ENCODE measurements at places on chromosomes 13 and 19.

DNA sequence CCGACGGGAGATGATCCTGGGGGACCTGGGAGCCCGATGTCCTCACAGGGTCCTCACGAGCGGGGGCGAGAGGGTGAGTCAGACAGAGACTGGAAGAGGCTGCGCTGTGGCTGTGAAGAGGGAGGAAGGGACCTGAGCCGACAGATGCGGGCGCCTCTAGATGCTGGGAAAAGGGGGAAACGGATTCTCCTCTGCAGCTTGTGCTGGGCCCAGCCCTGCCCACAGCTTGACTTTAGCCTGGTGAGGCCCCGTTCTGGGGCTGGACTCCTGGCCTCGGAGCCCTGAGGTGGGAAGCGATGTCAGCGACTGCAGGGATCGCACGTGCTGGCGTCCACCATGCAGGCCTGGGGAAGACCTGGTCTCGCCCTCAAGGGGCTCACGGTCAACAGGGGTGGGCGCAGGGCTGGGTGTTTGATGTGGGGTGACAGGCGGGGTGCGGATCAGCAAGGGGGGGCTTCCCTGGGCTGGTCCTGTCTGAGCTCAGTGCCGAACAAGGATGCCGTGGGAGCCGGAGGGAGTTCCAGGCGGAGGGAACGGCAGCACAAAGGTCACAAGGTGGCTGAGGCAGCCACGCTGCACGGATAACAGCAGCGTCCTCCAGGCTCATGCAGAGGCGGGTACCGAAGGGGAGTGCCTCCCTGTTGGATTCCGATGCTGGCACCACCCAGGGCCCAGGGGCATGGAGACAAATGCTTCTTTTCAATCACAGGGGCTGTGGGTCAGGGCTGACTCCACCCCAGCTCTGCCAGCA is 31.8 kb downstream of the PIP5K1C start:
- DNase-seq, result no peak

DNA sequence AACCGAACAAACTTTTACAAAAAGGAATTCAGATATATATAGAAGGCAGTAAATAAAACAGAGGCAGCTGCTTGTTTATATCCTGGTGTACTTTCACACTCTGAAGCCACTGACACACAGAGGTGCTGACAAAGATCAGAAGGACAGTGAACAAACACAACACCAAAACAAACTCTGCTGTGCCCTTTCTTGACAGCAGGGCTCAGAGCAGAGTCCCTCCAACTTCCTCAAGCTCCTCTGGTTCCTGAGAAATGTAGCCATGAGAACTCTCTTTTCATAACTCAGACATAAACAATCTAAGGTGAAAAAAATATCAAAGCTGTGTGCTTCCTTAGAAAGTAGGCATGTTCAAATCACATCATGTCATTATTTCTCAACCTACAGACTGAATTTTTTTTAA is 1052.8 kb upstream of the SPRY2 start:
- DNase-seq, result no peak

DNA sequence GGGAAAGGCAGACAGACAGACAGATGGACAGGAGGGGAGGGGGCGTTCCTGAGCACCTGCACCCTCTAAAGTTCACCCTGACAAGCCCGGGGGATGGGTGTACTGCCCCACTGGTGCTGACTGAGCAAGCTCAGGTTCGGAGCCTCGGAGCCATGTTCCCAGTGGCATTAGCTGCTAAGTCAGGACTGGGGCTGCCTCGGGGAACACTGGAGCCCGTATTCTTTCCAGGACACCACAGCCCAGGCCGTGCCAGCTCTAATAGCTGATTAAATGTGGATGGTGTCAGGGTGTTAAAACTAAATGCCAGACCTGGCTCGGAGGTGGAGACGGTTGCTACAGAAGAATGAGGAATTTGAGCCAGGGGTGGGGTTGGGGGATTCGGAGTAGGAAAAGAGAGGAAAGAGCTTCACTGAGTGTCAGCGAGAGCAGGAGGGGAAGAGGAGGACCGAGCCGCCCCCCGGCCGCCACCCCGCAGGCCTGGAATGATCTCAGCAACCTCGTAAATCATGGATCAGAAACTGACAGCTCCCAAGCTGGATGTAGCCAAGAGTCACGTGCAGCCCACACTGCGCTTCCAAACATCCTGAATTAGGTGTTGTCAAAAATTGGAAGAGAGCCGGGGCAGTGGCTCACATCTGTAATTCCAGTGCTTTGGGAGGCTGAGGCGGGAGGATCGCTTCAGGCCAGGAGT is 10.4 kb downstream of the MAP2K2 start:
- DNase-seq, result no peak

- no peak for DNase-seq
Observed at GRCh38 chr19:16142032-16142580, 1.4 kb upstream of the HSH2D start.

- no peak for DNase-seq
Observed at GRCh38 chr13:21033856-21034602, 27.4 kb downstream of the LATS2 start.

DNA sequence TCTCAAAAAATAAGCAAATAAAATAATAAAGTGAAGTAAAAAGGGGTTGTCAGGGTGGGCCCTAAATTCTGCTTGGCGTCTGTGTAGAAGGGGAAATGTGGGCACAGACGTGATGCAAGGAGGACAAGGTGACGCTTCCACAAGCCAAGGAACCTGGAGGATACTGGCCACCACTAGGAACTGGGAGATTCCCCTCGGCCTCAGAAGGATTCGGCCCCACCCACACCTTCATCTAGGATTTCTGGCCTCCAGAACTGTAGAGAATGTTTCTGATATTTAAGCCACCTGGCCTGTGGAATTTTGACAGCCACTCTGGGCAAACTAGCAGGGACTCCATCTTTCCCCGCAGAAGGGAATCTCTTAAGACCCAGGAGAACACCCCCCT is 1.1 kb downstream of the PLEKHJ1 start:
- no peak for DNase-seq

DNA sequence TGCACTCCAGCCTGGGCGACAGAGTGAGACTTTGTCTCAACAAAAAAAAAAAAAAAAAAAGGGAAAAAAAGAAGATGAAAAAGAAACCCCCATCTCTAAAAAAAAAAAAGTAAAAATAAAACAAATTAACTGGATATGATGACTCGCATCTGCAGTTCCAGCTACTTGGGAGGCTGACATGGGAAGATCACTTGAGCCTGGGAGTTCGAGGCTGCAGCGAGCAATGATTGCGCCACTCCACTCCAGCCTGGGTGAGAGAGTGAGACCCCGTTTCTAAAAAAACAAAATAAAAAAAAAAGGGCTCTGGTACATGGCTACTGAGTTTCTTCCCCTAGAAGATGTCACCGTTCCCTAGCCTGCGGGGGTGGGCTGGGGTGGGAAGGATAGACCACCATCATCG is 2.4 kb upstream of the CATSPERG start:
- DNase-seq, result no peak

DNA sequence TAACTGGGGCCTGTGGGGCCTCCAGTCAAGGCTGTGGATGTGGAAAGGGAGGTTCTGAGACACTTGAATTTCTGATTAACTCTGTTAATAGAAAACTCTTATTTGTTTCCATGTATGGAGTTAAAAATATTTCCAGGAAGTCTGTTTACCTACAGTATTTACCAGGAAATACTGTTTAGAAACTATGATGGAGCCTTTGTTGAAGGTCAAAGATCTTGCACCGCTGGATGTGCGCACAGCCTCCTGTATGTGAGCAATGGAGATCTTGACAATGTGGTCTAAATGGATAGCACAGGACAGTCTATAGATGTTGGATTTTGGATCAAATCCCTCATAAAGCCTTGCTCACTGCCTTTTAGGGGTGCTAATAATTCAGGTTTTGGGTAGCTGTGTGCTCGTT is 268.4 kb downstream of the DLEU7 start:
- no peak for DNase-seq

DNA sequence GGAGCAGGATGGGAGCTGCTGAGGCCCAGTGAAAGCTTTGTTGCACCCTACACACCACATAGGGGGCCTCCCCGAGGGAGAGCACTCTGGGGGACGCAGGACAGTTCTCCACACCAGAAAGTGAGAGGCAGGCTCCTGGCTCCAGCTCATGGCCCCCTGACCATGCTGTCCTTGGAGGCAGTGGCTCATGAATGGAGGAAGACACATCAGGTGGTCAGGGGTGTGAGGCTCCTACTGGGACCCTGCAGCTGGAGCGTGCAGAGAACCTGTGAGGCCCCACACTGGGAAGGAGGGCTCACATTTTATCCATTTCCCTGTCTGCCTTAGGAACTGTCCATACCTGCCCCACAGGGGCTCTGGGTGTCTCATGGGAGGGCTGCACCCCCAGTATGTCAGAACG is 85.3 kb downstream of the ZNF536 start:
- DNase-seq, result no peak

DNA sequence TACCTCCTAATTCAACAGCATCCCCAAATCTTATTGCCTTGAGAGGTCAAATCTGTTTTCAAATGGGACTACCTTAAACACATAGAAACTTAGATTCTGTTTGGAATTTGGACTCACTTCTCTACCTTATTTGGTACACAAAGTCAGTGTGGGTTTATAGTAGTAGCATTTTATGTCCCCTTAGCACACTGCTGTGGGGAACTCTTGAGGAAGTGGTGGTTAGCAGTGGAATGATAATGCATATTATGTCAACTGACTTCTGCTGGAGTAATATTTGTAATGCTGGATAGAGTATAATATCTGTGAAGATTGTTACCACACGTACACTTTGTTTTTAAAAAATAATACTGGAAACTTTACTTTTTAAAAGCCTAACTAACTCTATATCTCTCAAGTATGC is 386.3 kb downstream of the NDFIP2 start:
- peak; percentile 20 for DNase-seq

DNA sequence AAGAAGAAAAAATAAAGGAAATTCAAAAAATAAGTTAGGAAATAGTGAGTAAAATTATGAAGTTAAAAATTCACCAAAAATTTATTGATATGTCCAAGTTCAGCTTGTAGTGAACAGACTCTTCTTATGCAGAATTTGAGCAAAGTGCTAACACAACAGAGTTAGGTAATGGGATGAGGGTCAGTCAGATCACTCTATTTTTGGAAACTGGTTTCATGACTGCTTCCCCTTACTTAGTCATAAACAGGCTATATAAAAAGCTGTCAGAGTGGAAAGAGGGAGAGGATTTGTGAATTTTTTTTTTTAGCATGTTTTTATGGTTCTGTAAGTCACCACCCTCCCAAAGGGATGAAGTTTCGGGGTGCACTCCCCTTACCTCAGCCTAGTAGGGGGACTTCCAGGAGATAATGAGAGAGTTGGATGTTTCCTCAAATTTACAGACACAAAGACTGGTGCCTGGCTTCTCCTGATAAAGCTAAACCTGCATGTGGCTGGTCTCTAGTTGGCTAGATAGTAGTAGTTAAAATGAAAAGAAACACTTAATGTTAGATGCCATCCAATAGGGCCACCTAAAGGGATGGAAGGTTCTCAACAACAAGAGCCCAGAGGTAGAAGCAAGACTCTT is 4.5 kb downstream of the CPB2 start:
- DNase-seq, result no peak

DNA sequence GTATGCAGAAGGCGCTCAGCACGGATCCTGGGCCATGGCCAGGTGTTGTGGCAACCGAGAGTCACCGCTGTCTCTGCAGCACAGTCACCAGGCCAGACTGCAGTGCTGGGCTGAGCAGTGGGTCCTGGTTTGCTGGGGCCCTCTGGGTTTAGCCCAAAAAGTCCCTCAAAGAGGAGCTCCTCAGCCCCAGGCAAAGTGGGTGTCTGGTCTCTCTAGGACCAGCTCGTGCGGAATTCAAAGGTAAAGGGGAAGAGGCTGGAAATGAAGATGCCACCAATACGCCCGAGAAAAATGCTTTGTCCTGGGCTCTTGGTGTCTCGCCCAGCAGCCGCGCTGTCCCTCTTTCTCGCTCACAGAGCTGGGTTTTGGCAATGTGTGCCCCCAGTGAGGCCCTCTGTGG is 38.5 kb upstream of the ANKRD10 start:
- no peak for DNase-seq

- no peak for DNase-seq
Observed at GRCh38 chr19:23314505-23315251, 64.5 kb upstream of the ZNF724 start.

DNA sequence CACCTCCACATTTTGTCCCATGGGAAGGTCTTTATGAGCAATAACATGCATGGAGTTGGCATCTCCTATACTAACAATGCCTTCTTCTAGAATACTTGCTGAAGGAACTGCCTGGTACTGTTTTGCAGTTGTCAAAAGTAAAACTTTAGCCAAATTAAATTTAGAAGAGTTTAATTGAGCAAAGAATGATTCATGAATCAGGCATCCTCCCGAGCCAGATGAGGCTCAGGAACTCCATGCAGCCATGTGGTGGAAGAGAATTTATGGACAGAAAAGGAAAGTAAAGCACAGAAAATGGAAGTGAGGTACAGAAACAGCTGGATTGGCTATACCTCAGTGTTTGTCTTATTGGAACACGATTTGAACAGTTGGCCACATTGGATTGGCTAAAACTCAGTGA is 1081.9 kb downstream of the SLITRK1 start:
- no peak for DNase-seq

- no peak for DNase-seq
Observed at GRCh38 chr19:45746866-45747265, 13.6 kb downstream of the MEIOSIN start.

DNA sequence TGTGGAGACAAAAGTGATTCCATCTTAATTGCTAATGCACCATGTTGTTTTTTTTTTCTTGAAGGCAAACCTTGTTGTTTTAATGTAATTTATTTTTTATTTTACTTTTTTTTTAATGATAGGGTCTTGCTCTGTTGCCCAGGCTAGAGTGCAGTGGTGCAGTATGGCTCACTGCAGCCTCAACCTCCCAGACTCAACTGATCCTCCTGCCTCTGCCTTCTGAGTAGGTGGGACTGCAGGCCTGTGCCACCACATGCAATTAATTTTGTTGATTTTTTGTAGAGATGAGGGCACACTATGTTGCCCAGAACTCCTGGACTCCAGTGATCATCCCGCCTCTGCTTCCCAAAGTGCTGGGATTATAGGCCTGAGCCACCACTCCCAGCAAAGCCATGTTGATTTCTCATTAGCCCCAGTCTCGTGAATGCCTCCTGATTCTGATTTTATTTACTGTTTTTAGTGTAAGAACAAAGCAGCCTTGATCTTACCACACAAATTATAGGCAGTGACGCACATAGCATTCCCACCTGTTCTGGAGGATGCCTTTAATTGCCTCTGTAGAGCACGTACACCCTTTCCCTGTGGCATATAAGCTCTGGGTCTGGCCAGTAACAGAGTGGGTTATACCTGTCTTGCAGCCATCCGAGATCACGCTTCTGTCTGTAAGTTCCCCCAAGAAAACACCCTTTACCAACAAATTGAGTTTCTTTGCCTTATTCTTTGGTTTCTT is 150.4 kb downstream of the GGACT start:
- DNase-seq, result no peak

DNA sequence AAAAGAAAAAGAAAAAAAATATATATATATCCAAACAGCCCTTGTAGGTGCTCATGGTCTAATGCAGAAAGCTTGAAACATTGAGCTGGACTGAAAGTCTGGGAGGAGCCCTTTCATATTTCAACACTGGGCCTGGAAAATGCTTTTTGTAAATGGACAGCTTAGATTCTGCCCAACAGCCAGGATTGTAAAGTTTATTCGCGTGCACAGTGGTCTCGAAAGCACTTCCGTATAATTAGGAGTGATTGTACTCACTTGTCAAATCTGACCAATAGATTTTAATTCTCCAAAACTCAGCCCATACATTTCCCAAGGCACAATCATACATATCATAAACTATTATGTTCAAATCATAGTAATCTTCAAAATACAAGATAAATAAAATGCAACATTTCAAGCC is 260.1 kb downstream of the COL4A1 start:
- DNase-seq, result no peak
